Heart right ventricle (tissue), 16 donors: ENCODE measurements at places on chromosomes 16 and 17.

- no peak overlapping the region for H3K27ac ChIP-seq
- no peaks in the 10 kb centered on the region for H3K27me3 ChIP-seq
- no peaks in the 10 kb centered on the region for H3K36me3 ChIP-seq
- H3K4me3 ChIP-seq = no peak overlapping the region
- DNase-seq = no peak
- H3K4me1 ChIP-seq = no peaks in the 10 kb centered on the region
Observed at GRCh38 chr16:51710905-51711563, 560.0 kb upstream of the SALL1 start.

GRCh38 chr16:24992696-24993095 lies 22.5 kb downstream of the ARHGAP17 start:
- H3K4me3 ChIP-seq = no peak overlapping the region
- H3K4me1 ChIP-seq = peaks cover 100% of the 10 kb centered on the region
- no peak for DNase-seq
- H3K27ac ChIP-seq = peak overlapping the region; percentile 80

DNA sequence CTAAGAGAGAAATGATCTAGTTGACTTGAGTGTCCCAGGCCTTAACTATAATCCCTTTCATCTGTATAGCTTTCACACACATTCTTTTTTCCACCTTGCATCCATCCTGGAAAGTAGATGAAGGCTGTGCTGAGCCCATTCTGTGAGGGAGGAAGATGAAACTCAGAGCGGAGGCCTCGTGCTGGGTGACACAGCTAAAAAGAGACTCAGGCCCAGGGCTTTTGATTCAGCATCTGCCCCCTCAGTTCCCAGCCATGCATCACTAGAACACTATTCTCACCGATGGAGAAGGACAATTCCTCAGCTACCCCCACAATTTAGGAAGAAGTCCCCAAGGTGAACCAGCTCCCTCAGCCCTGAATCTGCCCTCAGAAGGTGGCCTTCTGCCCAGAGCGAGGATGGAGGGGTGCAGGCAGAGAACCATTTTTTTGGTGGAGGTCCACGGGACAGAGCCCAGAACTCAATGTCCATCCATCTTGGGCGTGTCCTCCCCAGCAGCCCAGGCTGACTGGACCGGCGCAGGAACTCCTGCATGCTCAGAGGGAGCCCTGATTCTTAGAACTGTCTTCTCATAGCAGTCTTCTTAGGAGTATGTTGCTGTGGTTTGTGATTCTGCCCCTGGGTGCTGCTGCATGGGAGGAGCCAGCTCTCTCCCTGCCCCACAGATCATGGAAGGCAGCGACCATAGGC lies 5.8 kb upstream of the MYCBPAP start:
- DNase-seq = no peak
- H3K27me3 ChIP-seq = no peaks in the 10 kb centered on the region
- H3K4me3 ChIP-seq = no peak overlapping the region

DNA sequence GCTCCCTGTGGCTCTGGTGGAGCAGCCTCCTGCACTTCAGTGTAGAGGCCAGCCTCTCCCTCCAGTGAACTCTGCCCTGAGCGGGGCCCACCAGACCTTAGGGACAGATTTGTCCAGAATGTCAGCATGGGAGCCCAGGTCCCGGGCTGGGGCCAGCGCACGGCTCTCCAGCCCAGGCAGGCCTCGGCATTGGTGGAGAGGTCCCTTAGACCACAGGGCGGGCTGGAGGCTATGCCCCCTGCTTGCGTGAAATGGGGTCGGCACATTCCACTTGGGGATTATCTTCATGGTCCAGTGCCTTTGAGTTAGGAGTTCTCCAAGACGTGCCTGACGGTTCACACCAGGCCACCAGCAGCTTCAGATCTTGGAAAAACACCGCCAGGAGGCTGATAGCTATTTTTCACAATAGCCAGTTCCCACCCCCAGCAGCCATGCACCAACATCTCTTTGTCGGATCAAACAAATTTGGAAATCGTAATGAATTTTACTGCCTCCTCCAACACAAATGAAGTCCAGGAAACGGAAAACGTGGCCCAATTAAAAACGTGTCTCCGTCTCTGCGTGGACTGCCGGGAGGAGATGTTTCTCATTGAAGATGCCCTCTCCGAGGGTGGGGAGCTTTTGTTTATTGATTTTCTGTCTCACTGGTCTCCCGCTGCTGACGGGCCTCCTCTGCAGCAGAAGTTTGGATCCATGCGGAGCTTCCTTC lies 110.0 kb upstream of the CIBAR2 start:
- H3K27me3 ChIP-seq = no peaks in the 10 kb centered on the region
- peaks cover 26% of the 10 kb centered on the region for H3K4me1 ChIP-seq
- H3K27ac ChIP-seq = no peak overlapping the region
- H3K4me3 ChIP-seq = no peak overlapping the region
- no peaks in the 10 kb centered on the region for H3K36me3 ChIP-seq

GRCh38 chr17:28926366-28926765 lies 23.5 kb upstream of the DHRS13 start:
- H3K27me3 ChIP-seq = no peaks in the 10 kb centered on the region
- DNase-seq = no peak
- H3K36me3 ChIP-seq = no peaks in the 10 kb centered on the region
- H3K4me1 ChIP-seq = peaks cover 52% of the 10 kb centered on the region
- no peak overlapping the region for H3K27ac ChIP-seq
- H3K4me3 ChIP-seq = no peak overlapping the region

GRCh38 chr16:88907768-88908167 lies 41.3 kb upstream of the PABPN1L start:
- no peak for DNase-seq
- H3K4me3 ChIP-seq = no peak overlapping the region
- H3K36me3 ChIP-seq = no peaks in the 10 kb centered on the region

DNA sequence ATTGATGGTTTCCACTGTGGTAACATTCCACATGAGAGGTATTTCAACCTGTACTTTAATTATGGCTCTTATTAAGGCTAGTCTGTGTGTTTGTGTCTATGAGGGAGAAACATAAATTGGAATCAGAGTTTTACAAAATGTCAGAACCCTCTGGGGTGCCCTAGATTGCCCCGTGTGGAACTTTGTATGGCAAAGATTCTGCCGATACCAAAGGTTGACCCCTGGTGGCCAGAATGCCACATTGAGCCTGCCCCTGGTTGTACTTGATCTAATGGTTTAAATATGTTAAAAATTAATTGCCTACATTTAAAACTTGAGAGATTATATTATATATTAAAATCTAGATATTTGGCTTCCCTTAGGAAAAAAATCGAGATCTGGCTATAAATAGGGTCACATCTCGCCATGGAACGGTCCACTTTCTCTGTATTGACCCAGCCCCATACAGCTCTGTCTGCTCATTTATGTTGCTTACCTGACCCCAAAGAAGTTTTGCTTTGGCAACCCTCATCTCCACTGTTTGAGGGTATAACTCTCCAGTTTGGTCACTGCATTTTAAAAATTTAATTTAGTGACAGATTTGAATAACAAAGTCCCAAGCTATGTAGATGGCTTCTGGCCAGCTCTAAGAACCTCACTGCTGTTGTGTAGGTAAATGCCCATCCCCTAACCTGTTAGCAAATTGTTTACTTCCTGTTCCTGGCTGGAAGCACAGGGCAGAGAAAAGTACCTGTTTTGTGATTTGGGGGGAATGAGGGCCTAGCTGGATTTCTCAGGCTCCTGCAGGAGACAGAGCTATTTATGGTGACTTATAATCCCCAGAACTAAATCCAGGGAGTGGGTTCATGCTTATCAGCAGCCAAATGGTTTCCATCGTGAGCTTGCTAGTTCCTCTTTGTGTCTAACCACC lies 95.0 kb downstream of the PLCG2 start:
- H3K27ac ChIP-seq = no peak overlapping the region
- no peaks in the 10 kb centered on the region for H3K27me3 ChIP-seq
- H3K36me3 ChIP-seq = no peaks in the 10 kb centered on the region
- peak; percentile 65 for DNase-seq
